ENCODE measurements at places on chromosomes 2 and 18. TPM values are rescaled to one million over a fixed set of nuclear protein-coding genes. Genes with fewer than 3 reads are reported as not detected.

- DNase-seq, result no peak
Observed at GRCh38 chr2:72562451-72563153, 263.2 kb downstream of the EXOC6B start.

DNA sequence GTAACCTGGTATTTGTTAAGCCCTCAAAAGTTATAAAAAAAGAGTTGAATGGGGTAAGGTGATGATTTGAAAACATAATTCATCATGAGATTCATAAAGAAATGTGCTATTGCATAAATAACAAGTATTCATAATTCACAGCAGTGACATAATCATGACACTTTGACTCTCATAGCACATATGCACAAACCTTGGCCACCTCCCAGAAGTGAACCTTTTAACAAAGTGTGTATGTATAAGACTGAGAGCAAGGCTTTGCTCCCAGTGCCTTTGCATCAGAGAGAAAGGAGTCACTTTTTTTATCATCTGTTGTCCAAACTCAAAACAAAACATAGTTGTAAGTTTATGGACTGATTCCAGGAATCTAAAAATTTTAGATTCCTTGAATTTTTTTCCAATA lies 15.0 kb upstream of the HTR2B start:
- DNase-seq, result no peak

DNA sequence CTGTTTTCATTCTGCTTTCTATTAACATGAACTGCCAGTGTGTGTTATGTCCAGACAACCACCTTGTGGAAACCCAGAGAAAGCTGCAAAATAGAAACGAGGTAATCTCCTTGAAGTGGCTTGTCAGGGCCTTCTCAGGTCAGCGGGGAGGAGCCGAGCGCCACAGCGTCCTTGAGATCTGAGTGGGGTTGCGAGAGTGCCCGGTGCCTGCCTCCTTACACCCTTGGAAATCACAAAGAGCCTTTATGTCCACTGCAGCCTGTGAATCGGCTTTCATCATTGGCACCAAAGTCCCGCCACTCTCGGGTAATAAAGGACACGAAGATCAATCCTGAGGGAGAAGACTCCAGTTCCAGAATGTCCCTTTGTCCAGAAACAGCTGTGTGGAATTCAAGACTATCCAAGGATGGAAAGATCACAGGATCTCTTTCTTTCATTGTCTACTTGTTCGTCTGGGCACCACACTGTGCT lies 135.2 kb downstream of the HRH4 start:
- no peak for DNase-seq

DNA sequence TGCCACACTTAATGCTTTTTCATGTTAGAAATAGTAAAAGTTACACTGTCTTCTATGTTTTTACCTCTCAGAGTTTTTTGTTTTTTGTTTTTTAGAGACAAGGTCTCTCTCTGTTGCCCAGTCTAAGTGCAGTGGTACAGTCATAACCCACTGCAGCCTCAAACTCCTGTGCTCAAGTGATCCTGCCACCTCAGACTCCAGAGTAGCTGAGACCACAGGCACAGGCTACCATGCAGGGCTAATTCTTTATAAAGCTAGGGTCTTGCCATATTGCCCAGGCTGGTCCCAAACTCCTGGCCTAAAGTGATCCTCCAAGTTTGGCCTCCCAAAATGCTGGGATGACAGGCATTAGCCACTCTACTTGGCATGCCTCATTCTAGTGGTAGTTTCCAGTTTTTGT lies 33.1 kb downstream of the GLS start:
- no peak for DNase-seq

DNA sequence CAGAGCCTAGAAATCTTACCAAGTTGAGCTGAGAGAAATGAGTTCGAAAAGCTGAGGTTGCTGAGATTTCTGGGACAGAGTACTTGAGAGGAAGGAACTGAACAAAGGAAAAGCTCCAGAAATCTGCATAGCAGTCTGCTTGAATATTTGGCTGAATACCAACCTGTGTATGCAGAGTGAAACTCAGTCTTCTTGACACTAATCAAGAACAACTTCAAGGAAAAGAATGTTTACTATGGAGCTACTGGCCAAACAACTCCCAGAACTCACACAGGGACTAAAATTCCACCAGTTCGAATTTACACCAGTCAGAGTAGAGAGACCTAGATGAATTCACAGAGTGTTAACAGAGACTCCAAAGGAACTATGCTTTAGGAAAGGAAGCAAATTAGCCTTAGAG lies 66.5 kb downstream of the USP37 start:
- no peak for DNase-seq

GRCh38 chr2:85961754-85962153 lies 73.0 kb upstream of the ST3GAL5 start:
- no peak for DNase-seq

DNA sequence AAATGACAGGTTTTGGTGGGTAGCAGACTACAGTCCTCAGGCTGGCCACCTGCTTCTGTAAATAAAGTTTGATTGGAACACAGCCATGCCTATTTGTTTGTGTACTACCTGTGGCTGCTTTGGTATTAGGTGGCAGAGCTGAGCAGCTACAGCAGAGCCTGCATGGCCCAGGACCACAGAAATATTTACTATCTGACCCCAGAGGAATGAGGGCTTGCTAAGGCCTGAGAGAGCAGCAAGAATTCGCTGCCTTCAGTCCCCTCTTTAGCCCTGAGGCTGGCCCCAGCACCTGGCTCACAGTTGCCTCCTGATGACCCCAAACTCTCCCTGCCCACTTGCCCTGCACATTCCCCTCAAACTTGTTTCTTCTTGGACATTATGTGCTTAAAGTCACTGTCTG lies 32.5 kb downstream of the POLR1A start:
- DNase-seq, result no peak

DNA sequence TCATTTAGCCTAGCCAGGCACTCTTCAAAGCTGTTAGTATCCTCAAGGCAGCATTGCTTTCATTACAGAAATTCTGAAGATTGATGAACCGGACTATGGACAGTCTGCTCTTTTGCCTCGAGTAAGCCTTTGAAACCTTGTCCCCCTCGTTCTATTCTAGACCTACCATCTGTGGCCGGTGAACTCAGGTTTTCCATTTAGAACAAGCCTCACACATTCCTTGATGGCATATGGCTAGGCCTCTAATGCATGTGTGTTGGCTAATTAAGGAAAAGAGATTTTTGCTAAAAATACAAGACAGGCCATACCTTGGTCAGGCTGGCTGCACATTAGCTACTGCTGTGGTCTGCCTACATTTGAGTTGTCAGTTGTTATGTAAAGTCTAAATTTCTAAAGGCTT lies 111.8 kb downstream of the CERS6 start:
- DNase-seq, result no peak

DNA sequence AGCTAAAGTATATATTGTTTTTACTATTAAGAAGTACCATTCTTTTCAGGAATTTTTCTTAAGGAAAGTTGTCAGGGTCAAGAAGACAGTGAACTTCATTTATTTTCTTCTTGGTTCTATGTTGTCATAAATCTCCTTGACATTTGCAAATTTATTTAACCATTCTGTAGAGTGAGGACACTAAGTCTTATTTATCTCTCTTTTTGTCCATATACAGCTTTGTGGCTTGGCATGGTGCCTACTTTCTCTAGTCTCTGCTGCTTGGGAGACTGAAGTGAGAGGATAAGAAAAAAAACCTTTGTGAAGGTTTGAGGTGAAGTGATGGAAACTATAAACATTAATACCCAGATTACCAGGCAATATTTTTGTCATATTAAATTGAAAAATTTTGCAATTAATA lies 1389.4 kb downstream of the SUCLG1 start:
- DNase-seq, result no peak

DNA sequence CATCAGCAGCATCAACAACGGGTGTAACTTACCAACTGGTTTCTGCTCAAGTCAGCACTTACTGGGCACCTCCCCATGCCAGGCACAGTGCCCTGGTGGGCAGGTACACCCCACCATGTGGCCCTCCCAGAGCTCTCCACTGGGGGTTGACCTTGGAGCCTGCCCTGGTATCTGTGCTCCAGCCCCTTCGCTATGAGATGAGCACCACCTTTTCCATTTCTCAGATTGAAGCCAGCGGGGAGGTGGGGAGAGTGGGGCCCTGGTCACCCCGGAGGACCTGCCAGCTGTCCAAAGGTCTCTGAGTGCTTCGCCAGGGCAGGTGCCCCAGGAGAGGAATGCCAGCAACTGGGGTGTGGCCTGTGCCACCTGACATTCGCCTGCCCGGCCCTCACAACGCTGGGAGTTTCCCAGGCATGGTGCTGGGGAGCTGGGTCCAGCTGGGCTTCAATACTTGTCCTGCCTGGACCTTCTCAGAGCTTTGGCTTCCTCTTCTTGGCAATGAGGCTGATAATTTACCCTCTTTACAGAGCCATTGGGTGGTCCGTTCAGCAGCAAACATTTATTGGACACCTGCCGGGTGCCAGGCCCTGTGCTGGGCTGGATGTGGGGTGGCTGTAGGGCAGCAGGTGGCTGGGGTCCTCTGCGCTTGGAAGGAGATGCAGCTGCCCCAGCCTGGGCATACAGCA lies 5.9 kb upstream of the ZAP70 start:
- DNase-seq, result no peak

- no peak for DNase-seq
Observed at GRCh38 chr2:19114754-19115231, 243.6 kb downstream of the OSR1 start.

- DNase-seq, result no peak
Observed at GRCh38 chr2:66683599-66683998, 248.7 kb downstream of the MEIS1 start.

- DNase-seq, result no peak
Observed at GRCh38 chr2:240463866-240464481, 28.5 kb downstream of the GPC1 start.

GRCh38 chr2:42223067-42223854 lies 54.1 kb downstream of the EML4 start:
- DNase-seq, result no peak

GRCh38 chr2:234463626-234464290 lies 33.1 kb downstream of the ARL4C start:
- DNase-seq, result no peak

DNA sequence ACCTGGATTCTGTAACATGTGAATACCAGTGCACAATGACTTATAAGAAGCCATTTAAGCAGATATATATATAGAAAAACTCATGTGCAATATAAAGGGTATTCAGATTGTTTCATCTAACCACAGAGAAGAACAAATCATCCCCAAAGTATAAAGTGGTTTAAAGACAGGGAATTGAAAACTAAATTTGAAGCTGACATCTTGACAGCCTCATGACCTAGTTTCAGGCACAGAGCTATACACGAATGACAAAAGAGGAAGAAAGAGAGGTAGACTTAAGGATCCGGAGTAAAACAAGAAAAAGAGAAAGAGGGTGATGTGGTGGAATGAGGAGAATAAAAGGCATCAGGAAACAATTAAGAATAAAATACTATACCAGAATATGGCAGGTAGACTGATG lies 194.5 kb downstream of the EPHA4 start:
- no peak for DNase-seq

GRCh38 chr2:151159109-151159662 lies 102.5 kb downstream of the RBM43 start:
- no peak for DNase-seq

DNA sequence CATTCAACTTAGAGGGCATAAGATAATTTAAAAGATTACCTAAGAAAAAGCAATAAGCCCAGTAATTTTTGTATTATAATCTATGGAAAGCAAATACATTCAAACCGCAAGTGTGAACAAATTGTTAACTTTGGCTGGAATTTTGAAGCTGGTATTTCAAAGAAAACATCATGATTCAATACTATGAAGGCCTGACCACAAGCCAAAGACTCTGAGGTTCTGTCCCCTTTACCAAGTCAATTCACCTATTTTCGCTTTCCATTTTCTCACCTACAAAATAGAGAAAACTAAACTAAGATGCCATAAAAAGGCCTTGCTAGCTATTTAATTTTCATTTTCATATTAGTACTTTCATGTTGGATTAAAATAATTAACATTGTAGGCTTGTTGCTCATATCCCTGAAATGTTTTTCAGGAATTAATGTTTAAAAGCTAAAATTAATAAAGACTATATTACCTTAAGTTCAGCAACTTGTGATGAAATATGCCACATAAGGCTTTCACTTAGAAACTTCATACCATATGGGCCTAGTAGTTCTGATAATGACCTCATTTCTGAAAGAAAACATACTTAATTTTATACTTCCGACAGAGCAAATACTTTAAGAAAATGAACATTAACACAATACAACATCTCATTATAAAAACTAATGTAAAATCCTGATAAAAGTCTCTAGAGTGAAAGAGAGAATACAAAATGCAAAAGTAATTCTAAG lies 85.7 kb upstream of the FRZB start:
- DNase-seq, result no peak

DNA sequence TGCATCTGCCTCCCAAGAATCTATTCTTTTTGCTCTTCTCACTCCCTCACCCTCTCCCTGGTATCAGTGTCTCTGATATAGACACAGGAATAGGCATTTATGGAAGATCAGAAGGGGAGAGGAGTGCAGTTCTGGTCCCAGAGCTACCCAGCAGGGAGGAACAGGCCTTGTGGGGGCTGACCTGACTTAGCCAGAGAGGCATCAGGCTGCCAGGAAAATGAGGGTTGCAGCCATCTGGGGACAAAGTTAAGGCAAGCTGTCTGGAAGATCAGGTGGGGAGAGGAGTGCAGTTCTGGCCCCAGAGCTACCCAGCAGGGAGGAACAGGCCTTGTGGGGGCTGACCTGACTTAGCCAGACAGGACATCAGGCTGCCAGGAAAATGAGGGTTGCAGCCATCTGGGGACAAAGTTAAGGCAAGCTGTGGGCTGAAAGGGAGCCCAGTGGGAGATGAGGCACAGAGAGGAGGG lies 69.9 kb upstream of the HK2 start:
- DNase-seq, result no peak

DNA sequence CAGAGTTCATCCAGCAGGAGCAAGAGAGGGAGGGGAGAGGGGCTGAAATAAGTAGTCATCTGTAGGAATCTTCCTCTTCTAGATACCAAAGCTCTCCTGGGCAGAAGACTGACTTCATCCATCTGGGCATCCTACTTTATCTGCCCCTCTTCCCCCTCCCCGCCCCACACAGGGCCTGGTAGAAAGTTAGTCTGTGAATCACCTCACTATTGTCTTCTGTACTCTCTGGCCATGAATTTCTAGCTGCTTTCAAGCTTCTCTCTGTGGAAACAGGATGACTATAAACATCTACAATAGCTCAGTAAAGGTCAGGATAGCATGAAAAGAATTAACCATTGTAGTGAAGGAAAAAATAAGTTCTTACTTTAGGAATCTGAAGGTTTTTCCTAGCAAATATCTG lies 47.7 kb upstream of the RNU4ATAC start:
- no peak for DNase-seq

GRCh38 chr2:54772110-54772509 lies 48.6 kb downstream of the EML6 start:
- DNase-seq, result no peak

The SLC16A14 gene
- 6.9 TPM for polyA plus RNA-seq

The DNAJC10 gene
- 153 TPM for polyA plus RNA-seq

The CBLN2 gene
- 11.9 TPM for polyA plus RNA-seq

The RESP18 gene
- not detected for polyA plus RNA-seq

The GDF7 gene
- 4.7 TPM for polyA plus RNA-seq

The CAPN13 gene
- 1.4 TPM for polyA plus RNA-seq

The FOXI3 gene
- 0.19 TPM for polyA plus RNA-seq

The SIX3 gene
- polyA plus RNA-seq, result not detected

The TMEM247 gene
- polyA plus RNA-seq, result not detected

The RFX8 gene
- 0.75 TPM for polyA plus RNA-seq

The TACR1 gene
- 1.4 TPM for polyA plus RNA-seq

The NAT8 gene
- 32.3 TPM for polyA plus RNA-seq

The FBXO36 gene
- polyA plus RNA-seq, result 7.3 TPM

All from renal pelvis (tissue), 12 donors.